Dorsolateral prefrontal cortex (tissue), 122 donors: ENCODE measurements at places on chromosomes 4 and X. TPM values are rescaled to one million over a fixed set of nuclear protein-coding genes. Genes with fewer than 3 reads are reported as not detected.

Gene GPR50
- total RNA-seq = not detected

Gene NLRP2B
- 1.3 TPM for total RNA-seq

Gene ANXA10
- total RNA-seq = not detected

Gene RASL11B
- total RNA-seq = 7.3 TPM

Gene ZMAT1
- total RNA-seq = 20.3 TPM

Gene BRS3
- 0.22 TPM for total RNA-seq

Gene TMEM31
- total RNA-seq = 0.68 TPM

Gene STOX2
- 83.2 TPM for total RNA-seq

Gene CWH43
- not detected for total RNA-seq

Gene REPS2
- total RNA-seq = 94.0 TPM

Gene SYP
- total RNA-seq = 701 TPM

Gene PSAPL1
- not detected for total RNA-seq

Gene HDX
- total RNA-seq = 10.3 TPM

Gene MPC1L
- total RNA-seq = not detected

Gene SLC34A2
- total RNA-seq = not detected

Gene RAB39B
- total RNA-seq = 24.0 TPM

Gene VSIG4
- total RNA-seq = 23.6 TPM

Gene USP17L21
- total RNA-seq = not detected

Gene CLTRN
- 1.3 TPM for total RNA-seq

Gene TXK
- 2.3 TPM for total RNA-seq

Gene ZFYVE28
- total RNA-seq = 49.1 TPM

Gene P2RY8
- 0.23 TPM for total RNA-seq

Gene PPARGC1A
- total RNA-seq = 36.5 TPM

Gene KDR
- total RNA-seq = 2.8 TPM

Gene PIM2
- 14.7 TPM for total RNA-seq

Gene TREX2
- 1.9 TPM for total RNA-seq

Gene CTAG2
- not detected for total RNA-seq

Gene LIMCH1
- 180 TPM for total RNA-seq

Gene TEX13B
- not detected for total RNA-seq

Gene CYSLTR1
- total RNA-seq = 1.3 TPM

Gene COMMD8
- total RNA-seq = 8.7 TPM

Gene CLCN5
- 3.3 TPM for total RNA-seq

Gene IRAK1
- 57.5 TPM for total RNA-seq

Gene RHOXF1
- 3.8 TPM for total RNA-seq
